ENCODE measurements at places on chromosomes 2 and 18.

- DNase-seq = no peak
These were observed 291.4 kb downstream of the TGIF1 start for GRCh38 chr18:3741333-3741732.

GRCh38 chr2:23285091-23285800, 99.7 kb upstream of the KLHL29 start:
- DNase-seq = no peak

DNA sequence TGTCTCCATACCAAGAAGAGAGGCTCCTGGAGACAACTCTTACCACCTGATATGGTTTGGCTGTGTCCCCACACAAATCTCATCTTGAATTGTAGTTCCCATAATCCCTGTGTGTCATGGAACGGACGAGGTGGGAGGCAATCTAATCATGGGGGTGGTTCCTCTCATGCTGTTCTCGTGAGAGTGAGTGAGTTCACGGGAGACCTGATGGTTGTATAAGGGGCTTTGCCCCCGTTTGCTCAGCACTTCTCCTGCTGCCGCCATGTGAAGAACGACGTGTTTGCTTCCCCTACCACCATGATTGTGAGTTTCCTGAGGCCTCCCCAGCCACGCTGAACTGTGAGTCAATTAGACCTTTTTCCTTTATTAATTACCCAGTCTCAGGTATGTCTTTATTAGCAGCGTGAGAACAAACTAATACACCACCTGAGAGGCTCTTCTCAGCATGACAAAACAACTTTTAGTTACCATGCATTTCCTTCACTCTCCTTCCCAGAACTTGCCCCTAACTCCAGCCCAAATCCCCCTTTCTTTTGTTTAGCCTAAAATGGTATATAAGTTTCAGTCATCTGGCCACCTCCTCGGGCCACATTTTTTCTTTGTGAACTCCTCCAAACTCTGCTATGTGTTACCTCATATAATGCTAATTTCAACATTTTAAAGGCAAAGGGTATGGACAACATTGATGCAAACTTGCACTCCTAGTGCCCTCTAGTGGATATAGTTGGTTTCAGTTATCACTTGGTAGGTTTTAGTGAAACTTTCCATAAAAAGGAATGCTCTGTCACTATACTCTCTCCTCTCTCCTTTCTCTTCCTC, 58.6 kb upstream of the SLC25A52 start:
- no peak for DNase-seq

- no peak for DNase-seq
These were observed 16.3 kb upstream of the SNED1 start for GRCh38 chr2:240981871-240982800.

GRCh38 chr2:162291748-162292147, 26.7 kb downstream of the IFIH1 start:
- no peak for DNase-seq

DNA sequence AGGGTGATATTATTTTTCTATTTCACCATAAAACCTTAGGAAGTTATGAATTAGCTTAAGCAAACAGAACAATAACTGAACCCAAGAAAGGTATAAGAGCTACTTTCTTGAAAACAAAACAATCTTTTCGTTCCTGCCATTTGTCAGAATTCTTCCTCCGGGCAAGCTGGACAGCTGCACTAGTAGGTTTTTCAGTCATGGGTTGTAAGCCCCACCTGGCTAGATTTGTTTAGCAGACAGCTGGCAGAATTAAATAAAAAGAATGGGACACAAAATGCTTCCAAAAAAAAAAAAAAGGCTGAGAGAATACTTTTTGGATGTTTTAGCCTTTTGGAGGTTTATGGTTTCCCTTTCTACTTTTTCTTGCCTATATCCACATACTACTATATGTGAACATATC, 694.1 kb downstream of the ARHGAP15 start:
- no peak for DNase-seq

DNA sequence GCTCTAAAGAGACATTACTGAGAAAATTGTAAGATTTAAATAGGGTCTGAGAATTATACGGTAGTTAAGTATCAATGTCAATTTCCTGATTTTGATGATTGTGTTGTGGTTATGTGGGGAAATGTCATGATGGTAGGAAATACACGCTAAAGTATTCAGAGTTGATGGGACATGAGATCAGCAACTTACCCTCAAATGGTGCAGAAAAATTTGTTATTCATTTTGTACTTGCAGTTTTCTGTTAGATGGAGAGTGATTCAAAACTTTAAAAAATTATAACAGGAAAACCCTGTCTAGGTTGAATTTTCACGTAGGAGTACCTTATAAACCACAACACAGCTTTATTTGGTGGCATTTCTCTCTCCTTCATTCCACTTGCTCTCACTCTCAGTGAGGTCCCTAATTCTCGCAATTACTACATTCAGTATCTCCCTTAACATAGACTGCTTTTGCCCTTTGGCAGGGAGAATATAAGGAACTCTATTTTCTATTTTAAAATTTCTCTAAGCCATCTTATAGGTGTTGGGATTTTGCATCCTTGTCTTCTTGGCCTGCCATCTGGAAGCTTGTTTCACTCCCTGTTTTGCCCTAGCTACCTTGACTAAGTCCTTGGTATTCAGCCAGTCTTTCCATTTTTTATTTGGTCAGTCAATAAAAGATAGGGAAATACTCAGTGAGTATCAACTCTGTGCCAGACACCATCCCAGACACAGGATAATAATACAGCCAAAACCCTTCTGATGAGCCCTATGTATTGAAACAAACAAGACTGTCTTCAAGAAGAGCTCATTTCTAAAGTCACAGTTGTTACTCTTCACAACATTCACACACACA, 550.6 kb upstream of the ACVR2A start:
- no peak for DNase-seq

GRCh38 chr2:7289697-7290096, 372.5 kb downstream of the RNF144A start:
- DNase-seq = no peak

DNA sequence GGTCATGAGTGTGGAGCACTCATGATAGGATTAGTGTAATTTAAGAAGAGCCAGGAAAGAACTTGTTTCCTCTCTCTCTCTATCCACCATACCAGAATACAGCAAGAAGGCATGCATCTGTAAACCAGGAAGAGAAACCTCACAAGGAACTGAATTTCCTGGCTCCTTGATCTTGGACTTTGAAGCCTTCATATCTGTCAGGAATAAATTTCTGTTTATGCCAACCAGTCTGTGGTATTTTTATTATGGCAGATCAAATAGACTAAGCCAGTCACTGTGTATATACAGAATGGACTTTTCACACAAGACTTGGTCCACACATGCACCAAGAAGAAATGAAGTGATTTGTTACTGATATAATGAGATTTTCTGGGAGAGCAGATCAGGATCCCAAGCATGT, 930.1 kb upstream of the TMEFF2 start:
- DNase-seq = no peak

DNA sequence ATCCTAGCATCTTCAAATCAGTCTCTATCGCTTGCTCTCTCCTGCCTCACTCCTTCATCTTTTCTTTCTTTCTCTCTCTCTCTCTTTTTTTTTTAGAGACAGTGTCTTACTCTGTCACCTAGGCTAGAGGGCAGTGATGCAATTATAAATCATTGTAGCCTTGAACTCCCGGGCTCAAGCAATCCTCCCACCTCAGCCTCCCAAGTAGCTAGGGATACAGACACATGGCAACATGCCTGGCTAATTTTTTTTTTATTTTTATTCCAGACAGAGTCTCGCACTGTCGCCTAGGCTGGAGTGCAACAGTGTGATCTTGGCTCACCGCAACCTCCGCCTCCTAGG, 10.6 kb upstream of the SLC66A3 start:
- DNase-seq = no peak

GRCh38 chr18:76518123-76518859, 23.2 kb upstream of the ZNF516 start:
- peak; percentile 15 for DNase-seq

- DNase-seq = no peak
These were observed 40.5 kb upstream of the CREB1 start for GRCh38 chr2:207489251-207489650.

DNA sequence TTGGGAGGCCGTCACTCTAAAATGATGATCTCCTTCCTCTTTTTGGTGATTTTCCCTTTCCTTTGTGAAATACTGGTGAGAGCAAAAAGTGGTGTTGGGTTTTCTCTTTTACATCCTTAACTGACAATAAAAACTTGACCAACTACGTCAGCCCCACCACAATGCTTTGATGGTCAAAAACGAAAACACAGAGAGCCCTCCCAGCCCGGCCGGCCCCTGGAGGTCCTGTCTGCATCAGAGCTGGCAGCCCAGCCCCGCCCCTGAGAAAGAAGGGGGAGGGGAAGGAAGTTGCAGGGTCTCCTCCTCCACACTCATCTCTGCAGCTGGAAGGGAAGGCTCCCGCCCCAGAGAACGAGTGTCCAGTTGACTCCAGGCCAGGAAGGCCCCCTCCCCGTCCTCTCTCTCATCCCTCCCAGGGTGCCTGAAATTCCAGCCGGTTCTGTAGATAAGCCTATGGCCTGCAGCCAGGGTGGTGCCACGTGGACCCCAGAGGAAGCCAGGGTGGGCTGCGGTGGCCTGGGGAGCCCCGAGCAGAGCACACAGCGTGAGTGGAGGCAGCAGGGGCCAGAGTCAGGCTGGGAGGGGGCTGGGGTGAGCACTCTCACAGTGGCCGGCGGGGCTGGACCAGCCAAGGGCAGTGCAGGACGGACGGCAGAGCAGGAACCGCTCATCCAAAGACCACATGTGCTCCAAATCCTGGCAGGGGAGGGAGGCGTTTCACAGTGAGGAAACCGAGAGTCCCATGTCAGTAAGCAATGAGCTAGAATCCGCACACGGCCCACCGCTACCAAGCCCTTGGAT, 19.8 kb downstream of the BIN1 start:
- DNase-seq = no peak

DNA sequence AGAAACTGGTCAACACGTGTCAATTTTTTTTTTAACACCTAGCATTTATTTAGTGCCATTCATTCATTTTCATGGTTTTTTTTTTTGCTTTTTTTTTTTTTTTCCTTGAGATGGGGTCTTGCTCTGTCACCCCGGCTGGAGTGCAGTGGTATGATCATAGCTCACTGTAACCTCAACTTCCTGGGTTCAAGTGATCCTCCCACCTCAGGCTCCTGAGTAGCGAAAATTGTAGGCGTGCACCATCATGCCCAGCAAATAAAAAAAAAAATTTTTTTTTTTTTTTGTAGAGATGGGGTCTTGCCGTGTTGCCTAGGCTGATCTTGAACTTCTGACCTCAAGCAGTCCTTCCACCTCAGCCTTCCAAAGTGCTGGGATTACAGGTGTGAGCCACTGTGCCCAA, 21.1 kb downstream of the USP14 start:
- DNase-seq = no peak

DNA sequence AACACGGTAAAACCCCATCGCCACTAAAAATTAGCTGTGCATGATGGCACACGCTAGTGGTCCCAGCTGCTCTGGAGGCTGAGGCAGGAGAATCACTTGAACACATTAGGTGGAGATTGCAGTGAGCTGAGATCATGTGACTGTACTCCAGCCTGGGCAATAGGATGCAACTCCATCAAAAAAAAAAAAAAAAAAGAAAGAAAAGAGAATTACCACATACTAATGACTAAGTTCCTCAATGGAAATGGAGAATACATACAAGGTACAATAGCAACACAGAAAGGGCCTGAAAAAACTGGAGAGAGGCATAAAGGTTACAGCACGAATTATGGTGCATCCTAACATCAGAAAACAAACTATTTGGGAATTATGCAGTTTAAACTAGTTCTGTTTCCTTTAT, 81.3 kb downstream of the CDH2 start:
- DNase-seq = no peak

GRCh38 chr2:238700506-238701340, 147.2 kb upstream of the TWIST2 start:
- DNase-seq = no peak

DNA sequence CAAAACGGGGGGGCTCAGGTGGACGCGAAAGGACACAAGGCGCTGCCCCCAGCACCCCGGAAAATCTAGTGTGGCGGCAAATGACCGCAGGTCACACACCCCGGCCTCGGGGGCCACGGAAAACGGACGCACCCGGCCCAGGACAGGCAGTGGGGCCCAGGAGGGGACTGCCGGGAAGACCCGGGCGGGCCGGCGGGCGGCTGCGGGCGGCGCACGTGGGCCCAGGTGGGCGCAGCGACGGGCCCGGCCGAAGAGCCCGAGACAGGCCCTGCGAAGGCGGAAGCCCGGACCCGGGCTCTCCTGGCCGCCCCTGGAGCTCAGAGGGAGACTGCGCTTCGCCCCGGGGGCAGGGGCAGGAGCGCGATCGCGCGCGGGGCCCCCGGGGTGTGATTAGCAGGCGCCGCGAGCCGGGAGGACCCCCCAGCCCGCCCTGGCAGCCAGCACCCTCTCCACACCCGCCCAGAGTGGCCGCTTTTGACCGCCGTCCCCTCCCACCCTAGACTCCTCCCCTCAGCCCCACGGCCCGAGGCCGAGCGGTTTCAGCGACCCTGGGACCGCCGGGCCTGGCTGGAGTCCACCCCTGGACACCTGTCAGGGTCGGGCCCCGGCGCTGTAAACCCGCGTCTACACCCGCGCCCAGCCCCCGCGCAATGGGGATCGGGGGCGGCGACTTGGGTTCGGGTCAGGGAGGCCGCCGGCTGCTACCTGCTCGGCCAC, 773 bp downstream of the MBP start:
- no peak for DNase-seq

DNA sequence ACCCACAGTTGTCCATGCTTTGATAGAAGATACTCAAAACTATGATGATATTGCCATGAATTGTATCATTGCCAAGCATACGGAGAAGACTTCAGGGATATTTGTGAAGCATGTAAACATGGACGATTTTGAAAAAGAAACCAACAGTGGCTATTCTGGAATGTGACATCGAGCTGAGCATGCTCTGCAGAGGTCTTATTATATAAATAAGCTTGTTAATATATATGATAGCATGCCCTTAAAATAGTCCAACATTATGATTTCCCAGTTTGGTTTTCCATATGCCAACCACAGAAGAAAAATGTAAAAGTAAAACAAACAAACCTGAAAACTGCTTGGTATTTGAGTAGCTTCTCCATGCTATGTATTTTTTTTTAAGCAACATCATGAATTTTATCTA, 159.1 kb downstream of the LNPK start:
- no peak for DNase-seq

DNA sequence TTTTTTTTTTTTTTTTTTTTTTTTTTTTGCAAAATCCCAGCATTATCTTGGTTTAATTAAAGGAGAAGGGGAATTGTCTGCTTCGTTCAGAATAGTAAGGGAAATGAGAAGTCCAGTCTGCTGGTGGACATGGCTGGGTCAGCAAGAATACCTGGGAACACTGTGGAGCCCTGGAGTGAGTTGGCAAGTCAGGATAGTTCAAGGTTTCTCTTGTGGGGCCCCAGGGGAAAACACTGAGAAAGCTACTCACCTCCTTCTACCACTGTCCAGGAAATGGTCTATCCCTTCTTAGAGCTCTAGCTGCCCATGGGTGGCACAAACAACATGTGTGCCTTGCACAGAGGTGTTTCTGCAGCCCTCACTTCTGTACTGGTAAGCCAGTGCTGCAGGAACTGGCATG, 169.1 kb upstream of the SIX2 start:
- DNase-seq = no peak

GRCh38 chr2:9548506-9548905, 7.1 kb downstream of the ADAM17 start:
- no peak for DNase-seq

GRCh38 chr2:89833780-89834117, 1142.3 kb downstream of the RPIA start:
- no peak for DNase-seq

Data from NCI-H2081 treated with DMSO at 0.1 percent for 48 hours (cell line).